Stimulated activated memory B cell treated with anti-CD40 and anti-IgM and Interleukin-4, amounts not matched to agents 10 μg/mL and 1 μg/mL and 100 μg/mL, for 72 hours (primary cell): ENCODE measurements at places on chromosomes 4 and X.

DNA sequence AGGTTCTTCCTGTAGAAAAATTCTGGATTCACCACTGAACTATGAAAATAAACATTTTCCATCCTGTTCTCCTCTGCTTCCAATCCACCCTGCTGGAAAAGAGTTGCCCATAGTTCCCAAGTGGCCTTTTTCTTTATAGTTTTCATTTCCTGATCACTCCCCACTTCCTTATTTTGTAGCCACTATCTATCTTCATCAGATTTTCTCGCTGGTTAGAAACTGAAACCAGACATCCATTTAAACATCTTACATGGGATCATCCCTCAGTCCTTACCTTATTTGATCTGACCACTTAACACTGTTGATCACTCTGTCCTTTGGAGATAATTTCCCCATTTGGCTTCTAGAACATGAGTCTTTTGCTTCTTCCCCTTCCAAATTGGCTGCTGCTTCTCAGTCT lies 42.2 kb upstream of the SCOC start:
- ATAC-seq, result no peak

- no peak for ATAC-seq
Observed at GRCh38 chr4:165588534-165589315, 209.9 kb downstream of the CPE start.

- ATAC-seq, result no peak
Observed at GRCh38 chrX:10415306-10416001, 204.9 kb downstream of the MID1 start.

DNA sequence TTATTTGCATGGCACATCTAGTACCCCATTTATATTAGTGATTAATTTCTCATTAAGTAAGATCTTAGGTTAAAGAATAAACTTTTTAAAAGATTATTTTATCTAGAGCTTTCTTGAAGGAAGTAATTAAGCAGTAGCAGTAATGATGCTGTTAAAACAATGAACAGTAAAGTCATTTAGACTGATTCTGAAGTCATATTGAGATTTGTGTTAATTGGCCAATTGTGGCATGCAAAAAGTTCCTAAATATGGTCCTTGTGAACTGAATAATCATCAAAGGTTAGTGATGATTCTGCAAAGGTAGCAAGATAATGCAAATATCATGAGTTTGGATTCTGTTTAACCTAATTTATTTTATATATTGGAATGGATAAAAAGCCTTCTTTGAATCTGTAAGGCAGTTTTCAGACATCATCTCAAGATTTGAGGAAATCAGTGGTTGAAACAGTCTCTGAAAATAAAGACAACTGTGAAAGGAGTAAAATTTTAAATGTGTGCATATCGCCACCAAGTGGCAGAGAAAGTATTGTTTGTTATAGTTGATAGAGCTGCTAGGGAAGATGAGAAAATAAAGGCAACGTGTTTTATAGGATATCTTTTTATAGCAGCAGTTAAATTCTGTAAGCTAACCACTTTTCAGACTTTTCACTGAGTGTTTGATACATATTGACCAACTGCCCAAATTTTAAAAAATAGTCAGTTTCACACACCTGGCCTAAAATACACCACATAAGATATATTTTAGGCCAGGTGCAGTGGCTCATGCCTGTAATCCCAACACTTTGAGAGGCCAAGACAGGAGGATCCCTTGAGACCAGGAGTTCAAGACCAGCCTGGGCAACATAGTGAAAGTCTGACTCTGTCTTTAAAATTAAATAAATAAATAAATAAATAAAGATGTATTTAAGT lies 79.6 kb downstream of the CCKAR start:
- ATAC-seq, result no peak

- no peak for ATAC-seq
Observed at GRCh38 chr4:25954293-25954904, 40.4 kb downstream of the SMIM20 start.

DNA sequence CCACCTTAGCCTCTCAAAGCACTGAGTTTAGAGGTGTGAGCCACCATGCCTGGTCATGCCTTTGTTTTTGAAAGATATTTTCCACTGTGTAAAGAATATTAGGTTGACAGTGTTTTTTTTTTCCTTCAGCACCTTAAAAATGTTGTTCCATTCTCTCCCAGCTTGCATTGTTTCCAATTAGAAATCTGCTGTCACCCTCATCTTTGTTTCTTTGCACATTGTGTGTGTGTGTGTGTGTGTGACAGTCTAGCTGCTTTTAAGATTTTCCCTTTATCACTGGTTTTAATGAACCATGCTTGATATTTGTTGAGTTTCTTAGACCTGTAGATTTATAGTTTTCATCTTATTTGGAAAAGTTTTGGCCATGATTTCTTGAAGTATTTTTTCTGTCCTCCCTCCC lies 79.0 kb upstream of the NKX1-1 start:
- no peak for ATAC-seq

DNA sequence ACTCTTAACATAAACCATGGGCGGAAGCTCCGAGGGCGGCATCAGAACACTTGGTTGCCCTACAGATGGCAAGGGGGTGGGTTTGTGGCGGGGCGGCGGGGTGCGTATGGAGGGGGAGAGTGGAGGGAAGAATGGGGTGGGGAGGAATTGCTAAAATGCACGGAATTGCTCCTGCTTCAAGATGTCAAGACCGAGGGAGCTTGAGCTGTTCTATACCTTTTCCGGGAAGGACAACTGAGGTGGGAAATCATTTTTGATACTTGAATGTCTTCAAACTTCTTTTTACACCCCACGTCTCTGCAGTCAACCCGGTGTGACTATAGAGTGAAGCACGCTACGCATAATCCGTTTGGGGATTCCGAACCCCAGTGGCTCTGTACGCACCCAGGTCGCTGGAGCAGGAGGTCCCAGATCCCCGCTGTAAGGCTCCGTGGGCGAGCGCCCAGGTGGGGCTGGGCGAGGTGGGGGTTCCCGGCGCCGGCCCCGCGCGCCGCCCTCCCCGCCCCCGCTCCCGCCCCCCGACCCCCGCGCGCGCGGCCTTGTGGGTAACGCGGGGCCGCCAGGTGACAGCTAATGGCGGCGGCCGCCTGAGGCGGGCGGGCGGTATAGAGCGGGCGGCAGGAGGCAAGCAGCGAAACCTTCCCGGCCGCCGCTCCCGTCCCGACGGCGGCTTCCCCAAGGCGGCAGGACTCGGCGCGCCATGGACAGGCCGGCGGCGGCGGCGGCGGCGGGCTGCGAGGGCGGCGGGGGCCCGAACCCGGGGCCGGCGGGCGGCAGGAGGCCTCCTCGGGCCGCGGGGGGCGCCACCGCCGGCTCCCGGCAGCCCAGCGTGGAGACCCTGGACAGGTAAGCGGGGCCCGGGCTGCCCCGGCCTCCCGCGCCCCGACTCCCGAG lies at the start of gene MTMR1:
Gene MTMR1, plus strand, starts transcription at position 566 of the 894 bp plus-strand sequence. Its CDS starts 135 bp downstream, at position 701.
- ATAC-seq, result peak; percentile 84

- no peak for ATAC-seq
Observed at GRCh38 chr4:136329042-136329662, 1203.1 kb downstream of the PCDH18 start.

GRCh38 chrX:75963774-75964173 lies 178.7 kb upstream of the MAGEE2 start:
- no peak for ATAC-seq

DNA sequence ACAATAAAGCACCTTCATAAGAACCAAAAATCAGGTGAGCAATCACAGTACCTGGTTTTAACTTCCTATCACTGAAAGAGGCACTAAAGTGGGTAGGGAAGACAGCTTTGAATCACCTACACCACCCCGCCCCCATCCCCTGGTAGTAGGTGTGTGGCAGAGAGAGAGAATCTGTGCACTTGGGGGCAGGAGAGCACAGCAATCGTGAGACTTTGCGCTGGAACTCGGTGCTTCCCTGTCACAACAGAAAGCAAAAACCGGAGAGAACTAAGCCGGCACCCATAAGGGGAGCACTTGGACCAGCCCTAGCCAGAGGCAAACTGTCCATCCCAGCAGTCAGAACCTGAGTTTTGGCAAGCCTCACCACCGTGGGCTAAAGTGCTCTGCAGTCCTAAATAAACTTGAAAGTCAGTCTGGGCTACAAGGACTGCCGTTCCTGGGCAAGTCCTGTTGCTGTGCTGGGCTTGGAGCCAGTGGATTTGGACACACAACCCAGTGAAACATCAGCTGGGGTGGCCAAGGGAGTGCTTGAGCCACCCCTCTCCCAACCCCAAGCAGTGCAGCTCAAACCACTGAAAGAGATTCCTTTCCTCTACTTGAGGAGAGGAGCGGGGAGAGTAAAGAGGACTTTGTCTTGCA lies 32.1 kb downstream of the NDUFB11 start:
- no peak for ATAC-seq

GRCh38 chr4:142130666-142131065 lies 494.3 kb downstream of the IL15 start:
- ATAC-seq, result no peak

DNA sequence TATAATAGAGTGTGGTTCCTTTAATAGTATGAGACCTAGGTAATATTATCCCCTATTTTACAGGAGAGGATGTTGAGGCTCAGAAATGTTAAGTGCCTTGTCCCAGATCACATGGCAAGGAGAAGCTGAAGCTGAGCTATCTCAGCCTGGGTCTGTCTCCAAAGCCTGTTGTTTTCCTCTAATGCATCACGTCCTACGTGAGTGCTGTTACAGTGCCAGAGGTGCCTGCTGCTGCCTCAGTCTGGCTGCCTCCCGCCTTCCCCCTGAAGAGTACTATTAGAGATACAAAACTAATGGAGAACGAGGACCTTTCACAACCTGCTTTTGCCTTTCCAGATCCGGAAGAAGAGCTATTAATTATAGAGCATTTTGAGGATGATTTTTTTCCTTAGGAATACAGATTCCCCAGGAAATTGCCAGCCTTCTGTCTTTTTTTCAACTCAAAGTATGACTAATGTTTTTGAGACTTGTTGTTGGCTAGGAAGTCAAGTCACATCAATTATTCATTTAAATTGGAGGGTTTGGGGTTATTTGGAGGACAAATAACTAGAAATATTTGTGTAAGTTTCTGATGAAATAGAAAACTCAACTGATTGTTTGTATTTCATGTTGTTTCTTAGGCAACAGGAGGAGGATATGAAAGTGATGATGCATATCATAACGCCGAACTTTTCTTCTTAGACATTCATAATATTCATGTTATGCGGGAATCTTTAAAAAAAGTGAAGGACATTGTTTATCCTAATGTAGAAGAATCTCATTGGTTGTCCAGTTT lies 43.9 kb upstream of the MTMR1 start:
- ATAC-seq, result no peak

DNA sequence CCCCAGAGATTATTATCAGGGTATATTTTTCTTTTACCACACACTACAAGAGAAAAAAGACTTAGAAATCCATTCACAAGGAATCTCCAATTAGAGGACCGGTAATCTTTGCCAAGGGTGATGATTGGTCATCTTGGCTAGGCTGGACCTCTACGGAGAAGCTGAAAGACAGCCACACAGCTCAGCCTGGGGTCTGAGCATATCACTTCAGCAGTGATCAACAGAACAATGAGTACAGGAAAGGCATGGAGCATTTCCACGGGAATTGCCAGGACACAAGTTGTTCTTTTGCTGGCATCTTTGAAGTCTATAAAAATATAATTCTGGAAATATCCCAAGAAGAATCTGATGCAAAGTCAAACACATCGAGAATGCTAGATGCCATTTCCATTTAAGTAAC lies 191.5 kb downstream of the TENM3 start:
- ATAC-seq, result no peak

DNA sequence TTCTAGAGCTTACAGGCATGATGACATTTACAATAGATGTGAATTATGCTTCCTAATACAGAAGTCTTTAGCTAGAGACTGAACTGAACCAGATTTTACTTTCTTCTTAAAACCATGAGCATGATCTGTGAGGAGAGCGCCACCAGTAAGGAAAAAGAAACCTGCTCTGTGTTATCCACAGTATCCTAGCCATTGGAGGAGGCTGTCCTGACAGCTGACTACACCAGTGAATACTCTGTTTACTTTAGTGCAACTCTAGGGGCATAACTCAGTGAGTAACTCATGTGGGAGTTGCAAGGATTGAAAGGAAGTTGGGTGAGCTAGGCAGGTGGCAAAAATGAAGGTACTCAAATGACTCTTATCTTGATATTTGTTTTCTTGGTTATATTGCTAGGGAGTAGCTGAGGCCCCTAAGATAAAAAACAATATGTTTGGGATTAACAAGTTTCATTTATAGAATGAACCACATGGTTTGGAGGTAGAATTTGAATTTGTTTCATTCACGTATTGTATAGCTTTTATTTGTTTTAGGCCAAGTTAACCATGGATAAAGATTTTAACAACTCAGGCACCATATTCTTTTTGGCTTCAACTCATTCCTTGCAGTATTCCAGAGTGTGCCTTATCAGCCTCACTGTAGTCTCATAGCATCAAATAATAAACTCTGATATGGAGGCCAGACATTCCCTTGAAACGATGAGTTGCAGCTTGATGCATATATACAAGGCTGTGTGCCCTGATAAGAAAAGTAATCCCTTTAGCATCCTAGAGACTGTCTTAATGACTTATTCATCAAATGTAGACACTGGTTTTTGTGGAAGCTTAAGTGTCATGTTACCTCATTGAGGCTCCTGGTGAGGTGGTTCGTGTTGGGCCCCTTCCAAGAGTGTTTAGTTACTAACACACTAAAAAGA lies 2.5 kb downstream of the BMP3 start:
- no peak for ATAC-seq

DNA sequence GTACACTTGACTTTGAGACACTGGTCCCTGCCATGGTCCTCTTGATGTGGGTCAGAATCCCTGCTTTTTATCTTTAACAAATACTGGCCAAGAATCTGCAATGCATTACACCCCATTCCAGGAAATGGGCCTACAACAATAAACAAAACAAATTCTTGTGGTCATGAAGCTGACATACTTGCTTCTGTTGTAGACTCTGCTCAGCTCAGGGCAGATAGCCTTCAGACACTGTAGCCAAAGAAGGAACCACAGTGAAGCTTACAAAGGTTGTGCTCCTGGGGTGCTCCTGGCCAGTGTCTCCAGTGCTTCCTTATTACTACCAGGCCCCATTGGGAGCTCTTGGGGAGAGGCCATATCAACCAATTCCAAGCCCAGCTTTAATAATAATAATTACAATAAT lies 21.8 kb downstream of the KIAA1210 start:
- ATAC-seq, result no peak

DNA sequence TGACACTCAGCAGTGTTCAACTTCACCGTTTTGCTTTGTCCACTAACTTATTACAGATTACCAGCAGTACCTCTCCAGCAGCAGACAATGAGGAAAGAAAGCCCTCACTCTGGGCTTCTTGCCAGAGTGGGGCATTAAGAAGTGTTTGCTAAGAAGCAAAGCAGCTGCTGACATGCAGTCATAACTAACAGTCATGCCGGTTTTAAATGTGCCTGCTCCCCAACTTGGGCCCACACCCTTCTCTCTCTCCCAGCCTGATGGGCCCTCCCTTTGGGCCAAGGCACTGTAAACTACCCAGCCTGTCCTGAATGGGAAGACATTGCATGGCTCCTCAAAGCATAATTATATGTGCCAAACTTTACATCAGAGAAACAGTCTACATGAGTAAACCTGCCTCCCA lies 54.6 kb upstream of the HHIP start:
- ATAC-seq, result no peak
